ENCODE measurements at places on chromosomes 12 and 14.

- DNase-seq, result no peak
Observed at GRCh38 chr12:55771736-55772135, 28.8 kb downstream of the GDF11 start.

- DNase-seq, result no peak
Observed at GRCh38 chr12:12791756-12792369, 6.4 kb downstream of the APOLD1 start.

DNA sequence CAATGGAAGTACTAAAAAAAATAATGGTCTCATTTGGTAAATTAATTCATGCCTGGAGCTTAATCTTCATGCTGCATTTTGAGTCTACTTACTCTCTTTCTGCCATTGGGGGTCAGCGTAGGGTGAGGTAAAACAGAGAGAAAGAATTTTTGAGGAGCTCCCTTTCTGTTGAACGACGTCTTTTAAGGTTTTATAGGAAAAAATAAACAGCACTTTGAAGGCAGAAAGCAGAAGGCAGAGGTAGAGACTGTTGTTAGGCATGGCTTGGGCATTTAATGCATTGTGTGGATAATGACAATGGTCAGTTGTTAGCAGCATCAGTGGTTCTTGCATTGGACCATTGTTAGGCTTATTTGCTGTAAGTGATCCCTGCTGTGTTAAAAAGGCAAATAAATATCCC, 557.2 kb upstream of the STXBP6 start:
- no peak for DNase-seq

DNA sequence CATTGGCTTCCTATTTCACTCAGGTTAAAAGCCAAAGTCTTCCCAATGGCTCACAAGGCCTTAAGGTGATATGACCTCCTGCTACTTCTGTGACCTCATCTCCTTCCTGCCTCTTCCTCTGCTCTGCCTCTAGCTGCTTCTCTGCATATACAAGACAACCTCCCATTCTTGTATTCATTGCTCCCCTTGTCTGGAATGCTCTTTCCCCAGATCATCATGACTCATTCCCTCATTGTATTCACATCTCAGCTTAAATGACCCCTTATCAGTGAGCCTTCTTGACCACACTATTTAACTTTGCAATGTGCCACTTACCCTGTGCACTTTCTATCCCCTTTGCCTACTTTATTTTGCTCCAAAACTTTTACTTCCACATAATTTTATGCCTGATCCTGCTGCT, 90.2 kb downstream of the PPP1R12A start:
- no peak for DNase-seq

DNA sequence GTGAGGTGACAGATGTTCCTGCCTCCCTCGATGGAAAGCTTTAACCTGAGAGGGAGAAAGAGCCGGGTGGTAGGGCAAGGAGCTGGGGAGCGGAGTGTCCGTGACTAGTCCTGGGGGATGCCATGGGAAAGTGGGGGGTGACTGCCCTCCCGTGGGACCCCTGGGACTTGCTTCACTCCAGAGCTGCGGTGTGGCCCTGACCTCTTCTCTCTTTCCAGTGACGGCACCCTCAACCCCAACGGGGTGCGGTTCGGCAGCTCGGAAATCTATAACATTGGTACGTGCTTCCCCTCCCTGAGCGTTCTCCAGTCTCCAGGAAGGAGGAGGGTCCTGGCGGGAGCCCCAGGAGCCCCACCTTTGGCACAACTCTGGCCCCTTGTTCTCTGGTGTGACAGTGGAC, 69.3 kb downstream of the AACS start:
- DNase-seq, result no peak

- DNase-seq, result no peak
Observed at GRCh38 chr12:23950210-23950774, 822 bp upstream of the SOX5 start.

DNA sequence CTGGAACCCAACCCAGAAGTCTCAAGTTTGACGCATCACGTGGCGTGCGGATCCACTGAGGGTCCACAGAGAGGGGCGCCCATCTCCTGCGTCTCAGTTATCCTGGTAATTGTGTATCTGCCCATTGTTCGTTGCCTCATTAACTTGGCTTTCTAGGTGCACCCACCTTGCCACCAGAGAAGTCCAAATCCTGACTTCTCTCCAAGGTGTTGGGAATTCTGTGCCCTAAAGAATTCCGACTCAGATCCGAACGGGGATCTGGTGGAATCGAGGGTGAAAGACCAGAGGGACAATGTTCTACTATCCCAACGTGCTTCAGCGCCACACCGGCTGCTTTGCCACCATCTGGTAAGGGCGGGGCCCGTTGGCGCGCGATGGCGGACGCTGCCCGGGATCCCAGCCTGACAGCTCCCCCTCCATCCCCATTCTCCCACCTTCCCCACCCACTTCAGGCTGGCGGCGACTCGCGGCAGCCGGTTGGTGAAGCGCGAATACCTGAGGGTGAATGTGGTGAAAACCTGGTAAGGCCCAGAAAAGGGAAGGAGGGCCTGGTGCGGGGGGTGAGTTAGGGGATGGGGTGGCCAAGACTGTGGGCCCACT, 481 bp downstream of the REC8 start:
- DNase-seq, result no peak

- peak; percentile 18 for DNase-seq
Observed at GRCh38 chr12:14454098-14454907, 88.8 kb downstream of the ATF7IP start.

GRCh38 chr12:88960213-88960878, 380.1 kb upstream of the KITLG start:
- DNase-seq, result no peak

DNA sequence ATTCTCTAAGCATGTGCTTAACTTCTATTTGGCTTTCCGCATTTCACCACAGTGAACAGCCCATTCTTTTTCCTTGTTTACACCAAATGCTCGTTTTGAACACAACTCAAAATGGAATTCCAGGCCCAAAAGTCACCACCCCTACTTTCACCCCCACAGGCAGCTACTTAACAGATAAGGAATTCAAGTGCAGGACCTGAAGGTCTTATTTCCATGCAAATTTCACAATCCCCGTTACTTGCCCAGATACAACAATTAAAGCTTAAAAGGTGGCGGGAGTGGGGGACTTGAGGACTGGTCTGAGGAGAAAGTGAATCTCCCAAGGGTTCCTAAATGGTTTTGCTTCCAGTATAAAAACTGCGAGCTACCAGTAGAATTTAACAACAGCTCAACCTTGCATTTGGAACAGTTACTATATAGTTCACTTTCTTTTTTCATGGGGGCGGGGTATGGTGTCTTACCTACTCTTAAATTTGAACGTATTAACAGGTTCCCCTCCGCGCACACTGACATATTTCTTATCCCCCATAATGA, 3.7 kb downstream of the USP44 start:
- DNase-seq, result no peak

GRCh38 chr12:62844915-62845314, 90.0 kb downstream of the PPM1H start:
- DNase-seq, result no peak

DNA sequence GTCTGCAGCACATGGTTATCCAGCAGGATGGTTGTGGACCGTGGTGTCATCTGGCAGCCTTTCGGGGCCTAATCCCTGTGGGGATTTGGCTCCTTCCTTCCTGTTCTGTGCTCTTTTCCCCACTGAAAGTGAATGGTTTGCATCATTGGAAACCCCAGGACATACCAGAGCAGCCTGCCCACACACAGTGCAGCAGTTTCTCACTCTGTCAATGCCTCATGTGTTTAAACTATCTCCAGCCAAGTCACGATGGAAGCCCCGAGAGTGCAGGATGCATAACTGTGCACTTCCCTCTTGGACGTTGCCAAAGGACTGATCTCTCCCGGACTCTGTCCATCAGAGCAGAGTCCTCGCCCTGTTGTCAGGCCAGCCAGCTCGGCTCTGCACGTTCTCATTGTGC, 29.0 kb upstream of the AMN start:
- no peak for DNase-seq

GRCh38 chr14:65000898-65001591, 14.3 kb downstream of the FNTB start:
- DNase-seq, result no peak

GRCh38 chr12:103495469-103496456, at the start of gene C12orf42:
Gene C12orf42, minus strand, starts transcription at chr12:103495968. Its CDS starts 17,542 bp downstream, at chr12:103478426.
- peak; percentile 80 for DNase-seq

GRCh38 chr14:25136811-25137210, 86.9 kb upstream of the STXBP6 start:
- DNase-seq, result no peak

GRCh38 chr14:67140556-67140955, 48.7 kb upstream of the GARIN2 start:
- DNase-seq, result no peak

DNA sequence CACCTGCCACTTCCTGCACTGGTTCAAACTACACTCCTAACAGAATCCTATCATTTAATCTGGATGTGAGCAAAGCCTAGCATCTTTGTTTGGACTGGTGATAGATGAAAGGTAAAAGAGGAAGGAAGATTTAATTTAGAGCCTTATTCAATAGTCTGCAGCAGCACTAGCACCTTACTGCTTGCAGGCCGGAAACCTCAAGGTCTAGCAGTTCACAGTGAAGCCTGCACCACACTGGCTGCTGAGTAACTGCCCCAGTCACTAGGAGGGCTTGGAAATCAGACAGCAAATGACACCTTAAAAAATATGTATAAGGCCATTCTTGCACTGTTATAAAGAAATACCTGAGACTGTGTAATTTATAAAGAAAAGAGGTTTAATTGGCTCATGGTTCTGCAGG, 358.0 kb downstream of the DAD1 start:
- DNase-seq, result peak; percentile 32

DNA sequence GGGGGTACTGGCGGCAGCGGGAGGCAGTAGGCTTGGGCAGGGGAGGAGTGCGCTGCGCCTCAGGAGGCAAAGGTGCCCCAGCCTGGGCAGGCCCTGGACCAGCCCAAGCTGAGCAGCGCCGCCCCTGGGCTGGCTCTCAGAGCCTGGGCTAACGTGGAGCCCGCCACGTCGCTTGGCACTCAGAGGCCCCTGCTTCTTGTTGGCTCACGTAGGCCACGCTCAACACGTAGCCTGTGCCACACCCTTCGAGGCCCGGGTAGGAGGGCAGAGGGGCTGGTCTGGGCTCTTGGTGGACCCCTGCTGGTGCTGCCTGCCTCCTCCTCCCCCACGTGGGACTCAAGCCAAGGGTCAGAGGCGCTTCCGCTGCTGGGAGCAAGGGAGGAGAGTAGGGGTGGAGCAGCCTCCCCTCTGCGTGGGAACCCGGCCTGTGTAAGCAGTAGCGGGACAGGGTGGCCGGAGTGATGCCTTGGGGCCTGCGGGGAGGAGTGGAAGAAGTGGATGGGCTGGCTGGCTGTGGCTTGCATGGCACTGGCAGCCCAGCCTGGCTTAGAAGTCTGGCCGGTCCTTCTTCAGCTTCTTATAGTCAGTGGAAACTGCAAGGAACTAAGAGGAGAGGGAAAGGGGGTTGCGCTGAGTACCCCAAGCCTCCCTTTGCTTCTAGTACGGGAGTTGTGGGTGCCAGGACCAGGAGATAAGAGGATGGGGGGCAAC, 5.7 kb downstream of the SHMT2 start:
- DNase-seq, result peak; percentile 35

DNA sequence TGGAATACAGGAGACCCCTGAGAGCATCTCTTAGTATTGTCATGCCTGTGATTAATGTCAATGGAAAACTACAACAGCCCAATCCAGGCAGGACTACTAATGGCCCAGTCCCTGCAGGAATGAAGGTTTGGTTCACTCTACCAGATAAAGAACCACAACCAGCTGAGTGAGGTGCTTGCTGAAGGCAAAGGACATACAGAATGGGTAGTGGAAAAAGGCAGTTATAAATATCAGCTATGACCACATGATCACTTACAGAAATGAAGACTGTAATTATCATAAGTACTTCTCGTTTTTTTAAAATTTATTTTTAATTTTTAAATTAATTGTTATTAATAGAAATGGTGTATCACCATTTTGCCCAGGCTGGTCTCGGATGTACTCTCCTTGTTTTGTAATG, 17.2 kb upstream of the LPCAT3 start:
- DNase-seq, result no peak

- no peak for DNase-seq
Observed at GRCh38 chr12:53051058-53051880, 1.4 kb downstream of the TNS2 start.

GRCh38 chr14:97021001-97021400, 223.8 kb downstream of the VRK1 start:
- no peak for DNase-seq

DNA sequence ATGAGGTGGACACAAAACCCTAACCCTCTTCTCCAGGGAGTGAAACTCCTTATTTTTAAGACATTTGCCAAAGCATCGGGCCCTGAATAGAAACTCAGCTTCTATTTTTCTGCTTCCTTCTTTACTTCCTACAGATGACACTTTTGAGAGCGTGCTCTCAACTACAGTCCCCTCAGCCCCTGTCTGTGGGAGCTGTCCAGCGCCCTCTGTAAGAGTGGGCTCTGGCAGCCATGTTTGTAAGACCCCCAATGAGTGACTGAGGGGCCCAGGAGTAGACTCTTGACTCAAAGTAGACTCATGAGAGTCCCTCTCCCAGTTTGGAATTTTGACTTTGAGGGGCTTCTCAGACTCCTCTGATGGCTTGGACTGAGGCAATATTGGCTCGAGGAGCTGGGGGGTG, 25.5 kb upstream of the BATF start:
- no peak for DNase-seq

- no peak for DNase-seq
Observed at GRCh38 chr14:70856851-70857495, 47.7 kb upstream of the MAP3K9 start.

GRCh38 chr12:122873540-122873939, 22.4 kb downstream of the VPS37B start:
- no peak for DNase-seq

DNA sequence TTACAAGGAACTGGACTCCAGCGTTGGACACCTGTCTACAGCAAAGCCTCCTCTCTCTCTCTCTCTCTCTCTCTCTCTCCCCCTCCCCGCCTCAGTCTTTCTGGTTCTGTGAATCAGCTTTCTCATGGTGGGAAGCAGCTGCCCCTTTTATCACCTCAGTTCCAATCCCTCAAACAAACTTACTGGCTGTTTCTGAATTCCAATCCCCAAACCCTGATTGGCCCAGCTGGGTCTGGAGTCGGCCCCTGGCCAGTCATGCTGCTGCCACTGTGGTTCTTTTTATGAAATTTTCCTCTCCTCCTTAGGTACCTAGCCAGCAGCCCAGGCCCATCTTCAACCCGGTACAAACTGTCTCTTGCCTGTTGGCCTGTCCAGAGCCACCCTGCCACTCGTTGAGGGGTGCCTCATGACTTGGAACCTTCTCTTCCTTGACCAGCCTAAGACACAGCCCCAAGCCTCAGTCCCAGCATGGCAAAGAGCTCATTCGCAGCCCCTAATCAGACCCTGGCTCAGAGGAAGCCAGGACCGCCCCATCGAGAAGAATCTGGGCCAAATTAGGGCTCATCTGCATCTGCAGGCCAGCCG, 9.4 kb upstream of the MORN3 start:
- no peak for DNase-seq

GRCh38 chr12:117547209-117547608, 185.8 kb upstream of the NOS1 start:
- no peak for DNase-seq

- DNase-seq, result no peak
Observed at GRCh38 chr14:54803926-54804537, 98.6 kb downstream of the GCH1 start.

DNA sequence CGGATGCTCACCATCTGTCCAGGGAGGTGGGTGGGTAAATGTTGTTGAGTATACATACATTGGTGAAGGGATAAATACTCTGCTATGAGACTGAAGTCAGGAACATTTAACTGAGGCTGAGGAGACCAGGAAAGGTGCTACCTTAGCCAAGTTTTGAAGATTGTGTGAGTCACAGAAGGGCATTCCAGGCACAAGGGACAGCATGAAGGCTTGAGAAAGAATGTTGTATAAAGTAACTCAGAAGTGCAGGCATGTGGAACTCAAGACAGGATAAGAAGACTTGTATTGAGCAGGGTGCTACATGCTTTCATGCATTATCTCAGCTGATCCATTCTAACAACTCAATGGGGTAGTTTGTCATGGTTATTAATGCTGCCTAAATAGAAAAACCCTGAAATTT, 112.7 kb downstream of the IPO8 start:
- DNase-seq, result no peak
